ENCODE measurements at places on chromosomes 6 and 20. TPM values are rescaled to one million over a fixed set of nuclear protein-coding genes. Genes with fewer than 3 reads are reported as not detected.

SLC35D3 gene
- total RNA-seq: not detected

FOXS1 gene
- not detected for total RNA-seq

PPP1R3G gene
- 0.09 TPM for total RNA-seq

HSPA1L gene
- 2.2 TPM for total RNA-seq

COL21A1 gene
- not detected for total RNA-seq

FNDC1 gene
- not detected for total RNA-seq

CNR1 gene
- total RNA-seq: not detected

PKIG gene
- 4.6 TPM for total RNA-seq

STX11 gene
- 20.9 TPM for total RNA-seq

SLC4A11 gene
- total RNA-seq: 0.60 TPM

MED20 gene
- 19.4 TPM for total RNA-seq

FAXC gene
- 0.16 TPM for total RNA-seq

MYLK2 gene
- total RNA-seq: 0.39 TPM

NKX2-2 gene
- total RNA-seq: not detected

OR12D1 gene
- total RNA-seq: not detected

PTCRA gene
- total RNA-seq: not detected

SAYSD1 gene
- total RNA-seq: 16.7 TPM

ANKRD66 gene
- not detected for total RNA-seq

SLC17A2 gene
- total RNA-seq: not detected

ADGB gene
- total RNA-seq: not detected

GPR63 gene
- 1.3 TPM for total RNA-seq

SLC22A1 gene
- 1.2 TPM for total RNA-seq

MROH8 gene
- total RNA-seq: 3.0 TPM

TP53TG5 gene
- 0.40 TPM for total RNA-seq

TGM3 gene
- not detected for total RNA-seq

PDE7B gene
- 0.73 TPM for total RNA-seq

GABRR2 gene
- total RNA-seq: 0.14 TPM

MUC22 gene
- total RNA-seq: not detected

SGK2 gene
- total RNA-seq: 0.27 TPM

HLA-DRB1 gene
- 16.6 TPM for total RNA-seq

PPT2 gene
- 10.1 TPM for total RNA-seq
